Esophagus mucosa (tissue), 1 donor: ENCODE measurements at places on chromosomes 3 and 15.

DNA sequence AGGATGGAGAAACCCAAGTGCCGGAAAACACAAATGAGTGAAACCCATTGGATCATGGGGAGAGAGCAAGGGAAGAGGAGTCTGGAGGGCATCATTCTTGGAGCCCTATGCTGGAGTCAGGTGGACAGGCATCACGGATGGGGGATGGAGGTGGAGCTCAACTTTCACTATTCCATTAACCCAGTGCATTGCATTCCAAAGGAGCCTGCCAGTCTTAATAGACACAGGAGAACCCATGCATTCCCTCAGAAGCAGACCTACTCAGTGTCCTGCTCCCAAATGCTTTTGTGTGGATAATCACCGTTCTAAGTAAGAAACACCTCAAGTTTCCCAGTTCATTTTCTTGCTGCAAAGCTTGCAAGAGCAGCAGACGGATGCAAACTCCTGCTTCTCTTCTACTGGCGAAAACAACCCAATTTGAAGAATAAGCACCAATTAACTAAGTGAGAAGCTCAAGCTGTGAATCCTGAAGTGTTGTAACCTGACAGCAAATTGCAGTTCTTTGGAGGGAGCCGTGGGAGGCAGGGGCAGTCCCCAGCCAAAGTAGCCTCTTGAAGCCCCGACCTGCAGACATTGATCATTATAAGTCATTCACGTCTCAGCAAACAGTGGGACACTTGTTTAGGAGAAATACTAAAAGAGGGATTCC is 25.3 kb downstream of the SEMA5B start:
- no peak for ATAC-seq

DNA sequence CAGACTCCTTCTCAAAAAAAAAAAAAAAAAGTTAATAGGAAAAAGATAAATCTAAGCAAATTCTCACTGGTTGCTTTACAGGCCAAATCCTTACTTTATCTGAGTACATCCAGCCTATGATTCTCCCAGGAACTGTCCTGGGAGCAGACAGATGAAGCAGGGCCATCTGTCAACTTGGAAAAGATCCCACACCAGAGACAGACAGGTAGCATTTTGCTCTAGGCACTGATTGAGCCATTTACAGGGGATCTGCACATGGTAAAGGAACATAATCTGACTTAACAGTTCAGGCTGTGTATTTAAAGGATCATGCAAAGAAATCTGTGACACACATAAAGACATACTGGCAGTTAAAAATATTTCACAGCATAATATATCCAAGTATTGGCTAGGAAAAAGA is 1006.5 kb downstream of the TBL1XR1 start:
- no peak for ATAC-seq

- no peak for ATAC-seq
Observed at GRCh38 chr3:127712881-127713771, 40.4 kb downstream of the ABTB1 start.

GRCh38 chr3:32501783-32502117 is 902 bp downstream of the CMTM6 start:
- ATAC-seq: no peak

GRCh38 chr3:150483226-150483625 is 63.1 kb downstream of the SERP1 start:
- no peak for ATAC-seq
